ENCODE measurements at places on chromosomes 3 and 15. TPM values are rescaled to one million over a fixed set of nuclear protein-coding genes. Genes with fewer than 3 reads are reported as not detected.

The FAM227B gene
- total RNA-seq: 19.4 TPM

The DAZL gene
- not detected for total RNA-seq

The TEX55 gene
- not detected for total RNA-seq

The GPR62 gene
- total RNA-seq: not detected

The TERB2 gene
- not detected for total RNA-seq

The IMPG2 gene
- total RNA-seq: 0.11 TPM

The AMIGO3 gene
- not detected for total RNA-seq

The ERICH6 gene
- not detected for total RNA-seq

The DLL4 gene
- 10.7 TPM for total RNA-seq

The DCLK3 gene
- total RNA-seq: 0.43 TPM

The CLK3 gene
- 44.0 TPM for total RNA-seq

The DOCK3 gene
- 3.6 TPM for total RNA-seq

The FAM174B gene
- total RNA-seq: 11.9 TPM

The KBTBD13 gene
- 9.4 TPM for total RNA-seq

The ZDHHC19 gene
- not detected for total RNA-seq

The PTH1R gene
- total RNA-seq: 11.8 TPM

The ADGRG7 gene
- not detected for total RNA-seq

The MRAS gene
- total RNA-seq: 368 TPM

The C3orf20 gene
- not detected for total RNA-seq

The COL6A5 gene
- not detected for total RNA-seq

The PLSCR2 gene
- not detected for total RNA-seq

The GNAT1 gene
- total RNA-seq: not detected

The DUOXA2 gene
- not detected for total RNA-seq

The CAPN3 gene
- 2.6 TPM for total RNA-seq

The PODXL2 gene
- 0.94 TPM for total RNA-seq

The ILDR1 gene
- 0.38 TPM for total RNA-seq

The TNNC1 gene
- 7,948 TPM for total RNA-seq

The TF gene
- 5.6 TPM for total RNA-seq

The XYLB gene
- 1.5 TPM for total RNA-seq

The TMEM266 gene
- total RNA-seq: 0.13 TPM

The SLC9C1 gene
- total RNA-seq: 1.7 TPM

The CXCR6 gene
- 0.22 TPM for total RNA-seq

The CCR9 gene
- total RNA-seq: not detected

The RTP3 gene
- total RNA-seq: not detected

Data from Right ventricle myocardium superior (tissue), 1 donor.